GOT3 (cell line): ENCODE measurements at places on chromosomes 3 and 15.

- DNase-seq: no peak
These were observed 42.9 kb upstream of the MYZAP start for GRCh38 chr15:57548835-57549234.

- DNase-seq: no peak
These were observed 56.8 kb upstream of the PEX5L start for GRCh38 chr3:180093535-180093934.

DNA sequence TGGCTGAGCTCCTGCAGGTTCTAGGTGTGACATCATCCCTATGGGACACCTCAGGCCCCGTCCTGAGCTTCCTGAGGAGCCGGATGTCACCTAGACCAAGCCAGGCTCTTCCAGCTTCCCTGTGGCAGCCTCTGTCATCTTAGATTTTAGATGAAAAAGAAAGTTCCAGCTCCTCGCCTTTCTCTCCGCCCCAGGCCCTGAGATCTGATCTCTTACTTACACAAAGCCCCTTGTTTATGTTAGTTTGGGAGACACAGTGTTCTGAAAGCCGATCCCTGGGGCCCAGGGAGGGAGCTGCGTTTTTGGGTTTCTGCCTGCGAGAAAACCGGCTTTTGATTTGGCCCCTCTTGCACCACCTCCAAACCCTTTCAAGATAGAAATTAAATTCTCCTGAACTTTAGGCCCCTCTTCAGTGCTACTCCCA is 40.2 kb upstream of the FAM107A start:
- DNase-seq: no peak

- peak; percentile 89 for DNase-seq
These were observed at the start of gene MFSD1 for GRCh38 chr3:158801696-158802408. Gene MFSD1, plus strand, starts transcription at chr3:158802054. Its CDS starts 99 bp downstream, at chr3:158802153.
